ENCODE measurements at places on chromosomes 3 and 15. TPM values are rescaled to one million over a fixed set of nuclear protein-coding genes. Genes with fewer than 3 reads are reported as not detected.

LYZL4 gene
- not detected for total RNA-seq

TTC21A gene
- 6.0 TPM for total RNA-seq

PLA2G4E gene
- 0.72 TPM for total RNA-seq

SCAANT1 gene
- total RNA-seq, result not detected

GPR149 gene
- 1.7 TPM for total RNA-seq

ITIH4 gene
- total RNA-seq, result 12.5 TPM

KCNMB3 gene
- 8.2 TPM for total RNA-seq

GOLGA6L7 gene
- total RNA-seq, result not detected

PLSCR5 gene
- total RNA-seq, result 6.0 TPM

LDHAL6B gene
- total RNA-seq, result 3.6 TPM
